Stimulated activated CD4-positive, alpha-beta T cell treated with anti-CD3 and anti-CD28 coated beads, Interleukin-15, amount 100 ng/mL, for 48 hours (primary cell): ENCODE measurements at places on chromosomes 2 and 18.

DNA sequence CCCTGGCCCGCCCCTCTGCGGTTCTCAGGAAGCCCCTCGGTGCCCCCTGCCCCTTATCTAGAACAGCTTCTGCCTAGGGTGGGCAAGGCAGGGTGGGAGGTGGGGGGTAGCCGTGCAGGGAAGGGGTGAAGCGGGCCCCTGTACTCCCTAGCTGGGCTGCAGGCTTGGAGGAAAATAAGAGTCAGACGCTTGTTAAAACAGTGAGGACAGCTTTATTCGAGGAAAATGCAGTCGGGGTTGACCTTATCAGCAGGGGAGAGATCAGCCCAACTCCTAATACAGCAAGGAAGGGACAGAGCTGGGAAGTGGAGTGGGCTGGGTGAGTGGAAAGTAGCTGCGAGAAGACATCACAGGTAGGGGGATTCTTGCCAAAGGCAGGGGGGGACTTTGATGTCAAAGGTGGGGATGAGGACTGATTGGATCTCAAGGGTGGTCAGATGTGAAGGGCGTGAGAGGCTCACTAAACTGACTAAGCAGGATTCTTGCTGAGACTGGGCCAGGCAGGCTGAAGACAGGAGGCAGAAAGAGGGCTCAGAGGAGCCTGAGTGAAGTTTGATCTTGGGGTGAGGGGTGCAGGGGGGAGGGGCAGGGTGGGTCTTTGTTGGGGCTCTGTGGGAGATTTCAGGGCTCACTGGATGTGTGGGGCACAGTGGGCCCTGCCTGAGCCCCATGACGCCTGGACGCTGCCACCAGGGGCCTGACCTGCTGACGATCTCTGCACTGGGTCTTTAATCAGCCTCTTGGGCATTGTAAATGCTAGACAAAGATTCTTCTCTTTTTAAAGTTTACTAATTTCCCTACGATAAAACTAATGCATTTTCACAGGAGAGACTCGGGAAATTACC lies 29.9 kb downstream of the HPCAL1 start:
- peak; percentile 25 for DNase-seq

- DNase-seq = no peak
Measured at GRCh38 chr2:129061069-129061768, 742.6 kb upstream of the HS6ST1 start.

DNA sequence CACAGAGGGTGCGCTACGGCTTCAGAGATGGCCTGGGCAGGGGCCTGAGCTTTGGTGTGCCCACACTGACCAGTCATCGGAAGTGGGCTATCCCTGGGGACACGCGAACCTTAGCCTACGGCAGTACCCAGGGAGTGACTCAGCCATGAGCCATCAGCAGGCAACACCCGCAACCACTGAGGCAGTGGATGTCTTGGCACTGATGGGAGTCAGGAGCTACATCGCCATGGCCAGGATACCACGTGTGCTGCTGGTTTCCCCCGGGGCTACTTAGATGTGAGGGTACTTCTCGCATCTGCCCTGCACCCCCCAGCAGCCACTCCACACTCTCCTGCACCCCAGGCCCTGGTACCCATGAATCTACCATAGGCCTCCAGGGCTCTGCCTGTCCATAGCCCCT lies 12.8 kb upstream of the HPCAL1 start:
- DNase-seq = no peak

DNA sequence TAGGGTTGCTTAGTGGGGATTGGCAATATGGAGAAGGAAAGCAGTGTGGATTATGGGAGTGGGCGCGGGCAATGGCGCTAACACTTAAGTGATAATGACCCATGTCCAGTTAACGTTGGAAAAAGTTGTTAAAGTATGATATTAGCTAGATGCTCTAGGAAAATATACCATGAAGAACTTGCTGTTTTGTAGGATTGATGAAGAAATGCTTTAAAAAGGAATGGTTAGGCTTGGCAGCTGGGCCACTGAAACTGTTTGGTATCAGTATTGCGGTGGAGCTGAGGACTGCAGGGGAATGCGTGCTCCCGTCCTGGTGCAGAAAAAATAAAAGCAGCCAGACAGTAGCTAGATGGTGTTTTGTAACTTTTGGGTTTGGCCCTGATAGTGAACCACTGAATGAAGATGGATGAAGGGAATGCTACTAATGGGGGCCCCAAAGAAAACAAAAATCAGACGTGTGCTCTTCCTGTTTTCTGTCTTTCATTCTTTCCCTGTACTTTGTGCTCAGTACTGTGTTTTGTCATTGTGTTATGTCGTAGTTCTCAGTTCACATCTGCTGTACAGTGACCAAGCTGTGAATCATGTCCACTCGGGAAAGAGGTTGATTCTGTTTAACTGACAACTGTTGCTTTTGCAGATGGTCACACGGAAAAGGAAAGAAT lies 999 bp downstream of the INSIG2 start:
- DNase-seq = no peak
